Naive thymus-derived CD8-positive, alpha-beta T cell (primary cell): ENCODE measurements at places on chromosomes 4 and X.

DNA sequence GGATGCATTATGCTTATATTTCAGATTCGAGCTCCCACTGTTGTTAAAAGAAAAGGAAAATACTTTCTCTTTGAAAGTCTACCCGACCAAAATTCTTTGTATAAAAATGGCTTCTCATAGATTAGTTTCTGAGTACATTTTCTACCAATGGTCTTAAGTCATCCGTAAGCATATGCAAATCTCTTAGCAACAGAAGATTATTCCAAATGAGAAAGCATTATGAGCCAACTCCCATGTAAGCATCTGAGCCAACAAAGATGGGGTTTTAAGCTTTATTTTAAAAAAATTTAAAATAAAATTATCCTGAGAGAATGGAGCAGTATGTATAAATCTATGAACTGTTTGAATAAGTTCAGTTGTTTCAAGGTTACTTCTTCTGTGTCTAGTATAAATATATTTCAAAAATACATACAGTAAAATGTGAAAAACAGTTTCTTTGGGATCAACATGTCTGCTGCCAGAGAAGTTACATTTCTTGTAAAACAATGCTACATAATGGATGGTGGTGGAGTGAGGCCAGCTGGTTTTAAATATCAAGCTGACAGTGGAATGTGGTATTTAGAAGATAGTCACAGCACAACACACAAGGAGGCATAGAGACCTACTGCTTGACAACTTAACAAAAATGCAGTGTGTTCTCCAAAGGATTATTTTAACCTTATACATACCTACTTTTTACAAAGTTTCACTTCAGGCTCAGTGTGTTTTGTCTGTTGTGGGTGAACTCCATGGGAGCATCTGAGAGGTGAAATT lies 199.5 kb upstream of the DIPK2B start:
- H3K27ac ChIP-seq = no peak overlapping the region
- H3K36me3 ChIP-seq = peaks cover 7% of the 10 kb centered on the region
- no peak for DNase-seq

DNA sequence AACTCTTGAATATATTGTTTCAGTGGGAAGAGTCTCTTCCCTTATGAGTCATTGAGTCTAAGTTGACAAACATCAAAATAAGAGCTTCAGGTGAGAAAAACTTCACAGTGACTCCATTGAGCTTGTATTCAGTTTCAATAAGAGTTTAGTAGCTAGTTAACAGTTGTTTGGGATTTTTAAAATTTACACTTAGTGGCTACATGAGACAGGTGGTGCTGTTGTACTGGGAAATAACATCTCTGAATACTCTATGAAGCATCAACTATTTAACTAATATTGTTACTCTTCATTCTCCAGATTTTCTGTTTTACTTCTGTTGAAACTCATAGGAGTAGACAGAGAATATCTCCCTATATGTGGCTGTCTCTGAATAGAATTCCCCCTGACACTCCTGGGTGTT lies 1609.1 kb downstream of the C4orf33 start:
- H3K36me3 ChIP-seq = no peaks in the 10 kb centered on the region
- H3K4me3 ChIP-seq = no peak overlapping the region
- no peak overlapping the region for H3K27ac ChIP-seq
- no peak for DNase-seq
- H3K4me1 ChIP-seq = no peaks in the 10 kb centered on the region
- no peaks in the 10 kb centered on the region for H3K27me3 ChIP-seq

GRCh38 chrX:7641141-7641540 lies 201.8 kb upstream of the VCX start:
- no peak for DNase-seq
- H3K27me3 ChIP-seq = no peaks in the 10 kb centered on the region
- no peaks in the 10 kb centered on the region for H3K36me3 ChIP-seq
- no peak overlapping the region for H3K27ac ChIP-seq
- no peak overlapping the region for H3K4me3 ChIP-seq
- no peaks in the 10 kb centered on the region for H3K4me1 ChIP-seq

DNA sequence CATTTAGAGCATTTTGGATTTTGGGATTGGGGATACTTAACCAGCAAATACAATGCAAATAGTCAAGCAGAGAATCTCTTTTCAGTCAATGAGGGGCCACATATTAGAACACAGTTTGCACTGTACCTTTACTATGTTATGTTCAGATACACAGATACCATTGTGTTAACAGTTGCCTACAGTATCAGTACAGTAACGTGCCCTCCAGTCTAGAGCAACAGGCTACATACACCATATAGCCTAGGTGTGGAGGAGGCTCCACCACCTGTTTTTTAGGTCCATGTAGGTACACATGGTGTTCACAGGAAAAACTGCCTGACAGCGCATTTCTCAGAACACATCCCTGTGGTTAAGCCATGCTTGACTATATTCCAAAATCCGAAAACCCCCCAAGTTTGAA lies 9.1 kb downstream of the GRPEL1 start:
- H3K27me3 ChIP-seq = no peaks in the 10 kb centered on the region
- H3K36me3 ChIP-seq = peaks cover 91% of the 10 kb centered on the region
- DNase-seq = no peak

GRCh38 chrX:771536-771935 lies 140.9 kb downstream of the SHOX start:
- H3K4me3 ChIP-seq = no peak overlapping the region
- no peaks in the 10 kb centered on the region for H3K4me1 ChIP-seq
- peaks cover 2% of the 10 kb centered on the region for H3K27me3 ChIP-seq
- H3K36me3 ChIP-seq = no peaks in the 10 kb centered on the region

DNA sequence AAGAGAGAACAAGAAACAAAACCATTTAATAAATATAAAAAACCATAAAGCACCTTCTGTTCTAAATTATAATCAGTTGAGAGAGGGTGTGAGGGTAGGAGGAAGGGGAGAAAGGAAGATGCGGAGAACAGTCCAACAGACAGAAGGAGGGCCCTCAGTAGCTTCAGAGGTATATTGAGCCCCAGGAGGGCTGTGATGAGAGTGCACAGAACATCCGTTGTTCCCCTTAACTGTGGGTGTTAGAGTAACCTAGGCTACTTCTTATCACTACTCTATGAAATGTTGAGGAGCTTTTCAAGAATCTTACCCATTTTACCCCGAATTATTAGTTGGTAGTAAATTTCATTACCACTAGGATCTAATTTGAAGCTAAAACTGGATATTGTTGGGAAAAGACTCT lies 13.8 kb downstream of the GPC3 start:
- H3K27me3 ChIP-seq = peaks cover 7% of the 10 kb centered on the region
- no peaks in the 10 kb centered on the region for H3K4me1 ChIP-seq
- no peak overlapping the region for H3K27ac ChIP-seq
- no peak overlapping the region for H3K4me3 ChIP-seq

DNA sequence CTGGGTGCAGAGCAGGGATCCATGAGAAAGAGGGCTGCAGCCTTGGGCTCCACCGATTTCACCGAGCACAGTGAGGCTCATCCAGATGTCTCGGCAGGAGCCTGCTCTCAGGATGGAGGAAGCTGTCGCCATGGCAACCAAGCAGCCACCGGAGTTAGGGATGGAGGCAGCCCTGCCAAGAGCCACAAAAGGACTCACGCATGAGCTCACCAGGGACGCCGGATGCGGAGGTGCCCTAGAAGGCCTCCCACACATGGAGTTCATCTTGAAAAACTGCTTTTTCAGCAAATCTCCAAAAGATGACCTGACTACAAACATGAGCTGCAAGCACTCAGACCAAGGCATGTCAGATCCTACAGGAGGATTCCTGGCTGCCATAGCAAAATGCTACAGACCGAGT lies 90.7 kb downstream of the WFS1 start:
- H3K4me1 ChIP-seq = no peaks in the 10 kb centered on the region
- no peak overlapping the region for H3K4me3 ChIP-seq
- H3K27me3 ChIP-seq = peaks cover 41% of the 10 kb centered on the region
- no peak overlapping the region for H3K27ac ChIP-seq
